ENCODE measurements at places on chromosomes 2 and 18.

DNA sequence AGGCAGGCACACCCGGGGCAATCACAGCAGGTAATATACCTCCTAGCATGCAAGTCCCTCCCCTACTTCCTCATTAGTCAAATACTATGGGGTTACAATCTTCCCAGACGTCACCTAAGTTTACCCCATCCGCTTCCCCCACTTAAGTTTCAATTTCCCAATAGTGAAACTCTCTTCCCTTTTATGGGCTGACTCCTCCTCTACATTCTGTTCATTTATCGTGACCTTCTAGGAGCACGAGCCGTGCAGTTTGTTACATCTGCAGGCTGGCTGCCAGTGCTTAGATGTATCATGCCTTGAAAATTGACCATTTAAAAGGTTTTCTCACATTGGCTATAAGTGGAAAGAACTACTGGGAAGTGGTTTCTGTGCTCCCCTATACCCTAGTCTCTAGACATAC, 1357.8 kb upstream of the CRIM1 start:
- no peaks in the 10 kb centered on the region for H3K4me1 ChIP-seq
- H3K27me3 ChIP-seq = no peaks in the 10 kb centered on the region
- H3K36me3 ChIP-seq = no peaks in the 10 kb centered on the region
- DNase-seq = no peak
- no peak overlapping the region for H3K27ac ChIP-seq

GRCh38 chr2:190637281-190637734, 11.6 kb upstream of the NAB1 start:
- no peaks in the 10 kb centered on the region for H3K27me3 ChIP-seq
- H3K4me3 ChIP-seq = no peak overlapping the region
- no peaks in the 10 kb centered on the region for H3K36me3 ChIP-seq
- peaks cover 22% of the 10 kb centered on the region for H3K4me1 ChIP-seq
- H3K27ac ChIP-seq = peak overlapping the region; percentile 29

- H3K27me3 ChIP-seq = no peaks in the 10 kb centered on the region
- H3K4me1 ChIP-seq = no peaks in the 10 kb centered on the region
- H3K27ac ChIP-seq = no peak overlapping the region
- no peaks in the 10 kb centered on the region for H3K36me3 ChIP-seq
- no peak overlapping the region for H3K4me3 ChIP-seq
- DNase-seq = no peak
Measured at GRCh38 chr2:119117891-119118882, 40.4 kb downstream of the C1QL2 start.

GRCh38 chr18:46399303-46399702, 257.7 kb downstream of the LOXHD1 start:
- H3K27me3 ChIP-seq = peaks cover 6% of the 10 kb centered on the region
- H3K4me3 ChIP-seq = no peak overlapping the region
- no peak for DNase-seq
- no peaks in the 10 kb centered on the region for H3K36me3 ChIP-seq
- no peak overlapping the region for H3K27ac ChIP-seq

DNA sequence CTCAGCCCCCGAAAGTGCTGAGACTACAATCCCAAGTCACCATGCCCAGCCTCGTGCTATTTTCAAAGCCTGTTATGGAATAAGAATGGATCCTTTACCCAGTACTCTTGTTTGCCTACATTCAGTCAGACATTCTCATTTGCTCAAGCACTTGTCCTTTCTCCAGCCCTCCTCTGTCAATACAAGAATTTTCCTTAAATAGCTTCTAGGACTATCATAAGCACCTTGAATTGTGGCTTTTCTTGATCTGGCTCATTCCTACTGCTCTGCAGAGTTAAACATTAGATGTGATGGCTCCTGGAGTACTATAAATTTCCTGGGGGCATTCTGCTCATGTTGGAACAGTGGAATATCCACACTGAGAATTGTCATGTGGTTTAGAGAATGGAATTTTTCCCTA, 506.1 kb downstream of the ARHGAP15 start:
- no peaks in the 10 kb centered on the region for H3K36me3 ChIP-seq
- no peaks in the 10 kb centered on the region for H3K27me3 ChIP-seq
- no peak overlapping the region for H3K4me3 ChIP-seq
- no peak overlapping the region for H3K27ac ChIP-seq

DNA sequence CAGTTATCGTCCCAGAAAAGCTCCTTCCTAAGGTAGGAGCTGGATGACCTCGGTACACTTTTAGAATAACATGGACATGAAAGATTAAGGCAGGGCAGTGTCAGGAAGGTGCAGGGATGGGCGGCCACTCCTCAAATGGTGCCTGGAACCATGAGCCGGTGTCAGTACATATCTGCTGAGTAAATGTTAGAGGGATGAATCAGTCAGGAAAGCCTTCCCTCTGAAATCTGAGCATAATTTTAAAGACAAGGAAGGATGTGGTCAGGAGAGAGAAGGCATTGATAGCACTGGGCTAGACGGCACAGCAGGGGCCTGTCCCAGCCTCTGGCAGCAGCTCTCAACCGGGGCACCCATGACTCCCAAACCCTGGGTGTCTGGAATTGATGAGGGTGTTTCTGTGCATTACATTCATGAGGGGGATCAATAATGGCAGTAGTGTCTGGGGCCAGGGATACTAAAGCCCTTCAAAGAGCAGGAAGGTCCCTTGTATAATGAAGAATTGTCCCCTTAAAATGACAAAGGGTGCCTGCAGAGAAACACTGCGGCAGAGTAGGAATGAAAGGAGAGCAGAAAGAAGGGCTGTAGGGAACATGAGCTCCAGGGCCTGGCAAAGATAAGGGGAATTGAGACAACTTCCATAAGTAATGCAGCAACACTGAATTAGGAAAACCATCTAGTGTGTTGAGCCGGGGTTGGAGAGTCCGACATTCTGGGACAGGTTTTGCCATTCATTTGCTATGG, 162.3 kb upstream of the REV1 start:
- H3K4me3 ChIP-seq = no peak overlapping the region
- peaks cover 12% of the 10 kb centered on the region for H3K4me1 ChIP-seq
- no peaks in the 10 kb centered on the region for H3K27me3 ChIP-seq
- H3K27ac ChIP-seq = peak overlapping the region; percentile 33
- peak; percentile 81 for DNase-seq

GRCh38 chr2:162091325-162092007, 17.5 kb upstream of the DPP4 start:
- H3K36me3 ChIP-seq = no peaks in the 10 kb centered on the region
- H3K27me3 ChIP-seq = no peaks in the 10 kb centered on the region
- peaks cover 35% of the 10 kb centered on the region for H3K4me1 ChIP-seq
- H3K27ac ChIP-seq = peak overlapping the region; percentile 7

- H3K27ac ChIP-seq = no peak overlapping the region
- H3K4me3 ChIP-seq = no peak overlapping the region
- no peaks in the 10 kb centered on the region for H3K4me1 ChIP-seq
- H3K36me3 ChIP-seq = no peaks in the 10 kb centered on the region
- H3K27me3 ChIP-seq = no peaks in the 10 kb centered on the region
- DNase-seq = no peak
Measured at GRCh38 chr2:123688231-123688940, 336.7 kb upstream of the CNTNAP5 start.

- H3K36me3 ChIP-seq = no peaks in the 10 kb centered on the region
- no peak overlapping the region for H3K27ac ChIP-seq
- H3K27me3 ChIP-seq = no peaks in the 10 kb centered on the region
Measured at GRCh38 chr2:190636361-190636760, 12.5 kb upstream of the NAB1 start.

DNA sequence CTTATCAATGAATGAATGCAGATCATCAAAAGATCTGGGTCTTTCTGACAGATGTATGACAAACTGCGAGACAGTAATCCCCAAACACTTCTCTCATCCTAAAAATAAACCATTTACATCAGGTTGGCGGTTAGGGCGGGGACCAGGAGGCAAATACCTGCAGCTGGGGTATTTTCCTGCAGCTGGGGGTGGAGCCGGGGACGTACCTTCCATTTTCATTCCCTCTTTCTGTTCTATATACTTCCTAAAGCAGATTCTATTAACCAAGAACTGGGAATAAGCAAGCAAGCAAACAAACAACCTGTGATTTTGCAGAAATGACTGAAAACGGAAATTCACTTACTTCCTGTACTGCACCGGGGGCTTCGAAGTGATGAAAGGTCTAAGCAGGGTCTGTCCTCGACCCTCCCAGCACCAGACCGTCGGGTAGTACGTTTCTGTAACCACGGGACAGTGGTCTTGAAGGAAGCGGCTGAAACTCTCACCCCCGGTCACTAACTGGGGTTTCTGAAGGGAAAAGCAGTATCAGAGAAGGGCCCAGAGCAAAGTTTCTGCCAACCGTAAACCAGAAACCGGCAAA, 1.2 kb downstream of the ABHD3 start:
- no peaks in the 10 kb centered on the region for H3K27me3 ChIP-seq
- H3K4me3 ChIP-seq = peak overlapping the region; percentile 72
- peaks cover 5% of the 10 kb centered on the region for H3K4me1 ChIP-seq
- no peaks in the 10 kb centered on the region for H3K36me3 ChIP-seq
- no peak for DNase-seq

- no peaks in the 10 kb centered on the region for H3K27me3 ChIP-seq
- H3K4me3 ChIP-seq = no peak overlapping the region
- no peaks in the 10 kb centered on the region for H3K4me1 ChIP-seq
Measured at GRCh38 chr18:54822872-54823845, 5.1 kb upstream of the RAB27B start.

- H3K27ac ChIP-seq = peak overlapping the region; percentile 96
- H3K4me1 ChIP-seq = peaks cover 6% of the 10 kb centered on the region
- DNase-seq = peak; percentile 1
- H3K36me3 ChIP-seq = no peaks in the 10 kb centered on the region
- peak overlapping the region; percentile 95 for H3K4me3 ChIP-seq
Measured at GRCh38 chr2:169585673-169586072, 1.5 kb downstream of the PPIG start.

- H3K4me3 ChIP-seq = no peak overlapping the region
- DNase-seq = no peak
- H3K27ac ChIP-seq = no peak overlapping the region
- no peaks in the 10 kb centered on the region for H3K36me3 ChIP-seq
- peaks cover 10% of the 10 kb centered on the region for H3K4me1 ChIP-seq
- no peaks in the 10 kb centered on the region for H3K27me3 ChIP-seq
Measured at GRCh38 chr2:65654496-65654895, 222.1 kb upstream of the SPRED2 start.

DNA sequence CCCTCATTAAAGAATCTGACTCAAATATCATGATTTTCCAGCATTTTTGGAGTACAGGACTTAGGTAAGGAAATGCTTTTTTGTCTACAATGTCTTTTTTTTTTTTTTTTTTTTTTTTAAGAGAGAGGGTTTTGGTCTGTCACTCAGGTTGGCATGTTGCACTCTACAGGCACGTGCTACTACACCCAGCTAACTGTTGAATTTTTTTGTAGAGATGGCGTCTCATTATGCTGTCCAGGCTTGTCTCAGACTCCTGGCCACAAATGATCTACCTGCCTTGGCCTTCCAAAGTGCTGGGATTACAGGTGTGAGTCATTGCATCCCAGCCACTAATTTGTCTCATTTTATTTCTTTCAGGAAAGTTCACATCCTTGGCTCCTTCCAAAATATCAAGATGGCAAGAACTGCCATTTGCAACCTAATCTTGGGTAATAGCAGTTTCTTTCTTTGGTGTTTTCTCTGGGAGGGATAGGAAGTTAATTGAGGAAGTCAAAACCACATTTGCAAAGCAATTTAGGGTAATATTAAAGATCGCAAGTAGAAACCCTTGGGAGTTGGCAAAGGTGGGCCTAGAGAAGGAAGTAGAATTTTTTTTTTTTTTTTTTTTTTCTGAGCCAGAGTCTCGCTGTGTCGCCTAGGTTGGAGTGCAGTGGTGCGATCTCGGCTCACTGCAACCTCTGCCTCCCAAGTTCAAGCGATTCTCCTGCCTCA, 15.5 kb downstream of the PNO1 start:
- no peaks in the 10 kb centered on the region for H3K27me3 ChIP-seq
- peaks cover 27% of the 10 kb centered on the region for H3K36me3 ChIP-seq
- H3K27ac ChIP-seq = no peak overlapping the region
- no peak overlapping the region for H3K4me3 ChIP-seq

DNA sequence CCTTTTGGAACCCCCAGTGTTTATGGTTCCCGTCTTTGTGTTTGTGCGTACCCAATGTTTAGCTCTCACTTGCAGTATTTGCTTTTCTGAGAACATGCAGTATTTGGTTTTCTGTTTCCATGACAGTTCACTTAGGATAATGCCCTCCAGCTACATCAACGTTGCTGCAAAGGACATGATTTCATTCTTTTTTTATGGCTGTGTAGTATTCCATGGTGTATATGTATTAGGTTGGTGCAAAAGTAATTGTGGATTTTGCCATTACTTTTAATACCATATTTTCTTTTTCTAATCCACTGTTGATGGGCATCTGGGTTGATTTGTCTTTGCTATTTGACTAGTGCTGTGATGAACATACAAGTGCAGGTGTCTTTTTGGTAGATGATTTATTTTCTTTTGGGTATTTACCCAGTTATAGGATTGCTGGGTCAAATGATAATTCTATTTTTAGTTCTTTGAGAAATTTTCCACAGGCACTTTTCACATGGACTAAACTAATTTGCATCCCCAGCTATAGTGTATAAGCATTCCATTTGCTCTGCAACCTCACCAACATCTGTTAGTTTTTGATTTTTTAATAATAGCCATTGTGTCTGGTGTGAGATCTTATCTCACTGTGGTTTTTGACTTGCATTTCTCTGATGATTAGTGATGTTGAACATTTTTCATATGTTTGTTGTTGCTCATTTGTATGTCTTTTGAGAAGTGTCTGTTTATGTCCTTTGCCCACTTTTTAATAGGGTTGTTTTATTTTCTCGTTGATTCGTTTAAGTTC, 63.6 kb downstream of the CERS6 start:
- H3K4me3 ChIP-seq = no peak overlapping the region
- no peak overlapping the region for H3K27ac ChIP-seq
- no peaks in the 10 kb centered on the region for H3K36me3 ChIP-seq
- no peaks in the 10 kb centered on the region for H3K27me3 ChIP-seq

DNA sequence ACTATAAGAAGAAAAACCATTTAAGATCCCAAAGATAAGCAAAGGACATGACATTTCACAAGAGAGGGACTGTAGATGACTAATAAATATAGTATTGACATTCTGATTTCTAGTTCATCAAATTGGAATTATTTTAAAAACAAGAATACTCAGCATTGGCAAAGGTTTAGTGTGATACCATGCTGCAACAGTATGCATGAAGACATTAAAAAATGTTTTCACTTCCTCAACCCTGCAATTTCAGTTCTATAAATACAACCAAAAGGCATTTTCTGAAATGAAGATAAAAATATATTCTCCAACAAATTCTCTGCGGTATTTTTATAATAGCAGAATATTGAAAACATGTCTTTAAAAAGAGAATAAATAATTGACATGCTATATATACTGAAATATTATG, 2.1 kb downstream of the C2orf81 start:
- H3K36me3 ChIP-seq = no peaks in the 10 kb centered on the region
- no peak overlapping the region for H3K4me3 ChIP-seq
- no peak overlapping the region for H3K27ac ChIP-seq
- H3K27me3 ChIP-seq = peaks cover 8% of the 10 kb centered on the region
